Prostate gland (tissue), 2 donors: ENCODE measurements at places on chromosomes 7 and 10. TPM values are rescaled to one million over a fixed set of nuclear protein-coding genes. Genes with fewer than 3 reads are reported as not detected.

NPY gene
- total RNA-seq = 2,513 TPM

HTR7 gene
- 0.77 TPM for total RNA-seq

MXI1 gene
- 83.3 TPM for total RNA-seq

CC2D2B gene
- 2.6 TPM for total RNA-seq

MYO1G gene
- total RNA-seq = 1.9 TPM

PHTF2 gene
- 17.3 TPM for total RNA-seq

ATP5MK gene
- total RNA-seq = 206 TPM

FBXO24 gene
- 2.3 TPM for total RNA-seq

- no peak for DNase-seq
- H3K27ac ChIP-seq = no peak overlapping the region
- no peaks in the 10 kb centered on the region for H3K4me1 ChIP-seq
- H3K27me3 ChIP-seq = no peaks in the 10 kb centered on the region
- H3K4me3 ChIP-seq = no peak overlapping the region
- no peaks in the 10 kb centered on the region for H3K36me3 ChIP-seq
Measured at GRCh38 chr7:107641676-107642075, 19.0 kb upstream of the SLC26A4 start.

DNA sequence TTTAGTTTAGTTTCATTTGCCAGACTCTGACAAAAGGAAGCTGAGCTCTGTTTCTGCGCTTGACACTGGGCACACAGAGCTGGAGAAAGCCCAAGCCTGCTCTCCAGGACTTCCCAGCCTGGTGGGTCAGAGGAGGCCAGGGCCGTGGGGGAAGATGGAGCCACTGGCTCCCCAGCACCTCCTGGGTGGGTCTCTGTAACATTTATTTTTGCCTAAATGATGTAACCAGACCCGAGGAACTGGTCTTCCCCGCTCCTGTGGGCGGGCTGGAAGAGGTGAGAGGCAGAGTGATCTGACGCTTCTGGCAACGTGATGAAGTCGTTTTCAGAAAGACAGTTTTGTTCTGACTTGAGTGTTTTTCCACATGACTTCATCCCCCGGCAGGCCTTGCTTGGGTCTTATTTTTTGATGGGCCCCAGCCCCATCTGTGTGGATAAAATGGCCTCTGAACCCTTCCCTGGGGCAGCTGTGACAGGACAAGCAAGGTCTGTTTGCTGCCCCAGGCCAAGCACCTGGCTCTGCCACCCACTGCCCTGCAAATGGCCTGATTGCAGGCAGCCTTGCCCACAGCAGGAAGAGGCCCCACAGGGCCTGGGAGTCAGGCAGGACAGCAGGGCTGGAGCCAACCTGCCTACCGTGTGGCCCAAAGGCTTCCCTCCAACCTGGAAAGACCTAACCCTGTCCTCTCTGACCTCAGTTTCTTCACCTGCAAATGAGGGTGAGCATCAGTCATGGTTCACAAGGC, 304.9 kb upstream of the ZMIZ1 start:
- H3K4me1 ChIP-seq = peaks cover 3% of the 10 kb centered on the region
- no peaks in the 10 kb centered on the region for H3K27me3 ChIP-seq
- no peaks in the 10 kb centered on the region for H3K36me3 ChIP-seq
- no peak for DNase-seq
- H3K4me3 ChIP-seq = no peak overlapping the region

DNA sequence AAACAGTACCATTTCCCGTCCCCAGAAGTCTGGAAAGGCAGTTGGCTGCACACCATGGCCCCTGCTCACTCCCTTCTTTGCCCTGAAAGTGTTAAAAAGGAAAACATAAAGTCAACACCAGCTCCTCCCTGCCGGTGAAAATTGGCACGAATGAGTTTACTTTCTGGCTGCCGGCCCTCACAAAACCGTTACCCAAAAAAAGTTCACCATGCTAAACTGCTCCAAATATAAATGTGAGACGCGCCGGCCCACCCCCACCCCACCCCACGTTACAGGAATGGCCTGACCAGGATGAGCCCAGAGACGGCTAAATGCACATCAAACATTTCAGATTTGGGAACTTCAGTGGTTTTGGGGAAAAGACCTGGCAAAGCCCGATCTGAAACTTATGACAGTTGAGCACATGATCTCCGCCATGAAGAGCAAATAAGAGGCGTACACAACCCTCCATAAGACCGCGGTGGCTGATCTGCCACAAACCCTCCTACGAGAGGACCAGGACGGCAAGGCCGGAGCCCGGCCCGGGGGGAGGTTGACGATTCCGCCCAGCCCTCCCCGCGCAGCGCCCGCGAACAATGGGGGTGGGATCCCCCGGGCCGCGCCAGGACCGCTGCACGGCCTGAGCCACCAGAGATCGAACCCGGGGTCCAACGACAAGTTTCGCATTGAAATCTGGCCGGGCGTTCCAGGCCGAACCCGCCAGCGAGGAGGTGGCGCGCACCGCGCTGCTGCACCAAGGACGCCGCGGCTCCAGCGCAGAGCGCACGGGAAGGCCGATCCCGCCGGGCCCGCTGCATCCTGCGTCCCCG, 952 bp downstream of the DIP2C start:
- peak; percentile 41 for DNase-seq
- H3K4me1 ChIP-seq = no peaks in the 10 kb centered on the region
- peak overlapping the region; percentile 68 for H3K4me3 ChIP-seq
- peak overlapping the region; percentile 84 for H3K27ac ChIP-seq
- no peaks in the 10 kb centered on the region for H3K36me3 ChIP-seq
- H3K27me3 ChIP-seq = no peaks in the 10 kb centered on the region

GRCh38 chr7:105297309-105297708, 91.4 kb downstream of the SRPK2 start:
- no peak overlapping the region for H3K4me3 ChIP-seq
- no peak overlapping the region for H3K27ac ChIP-seq
- H3K36me3 ChIP-seq = no peaks in the 10 kb centered on the region
- H3K27me3 ChIP-seq = no peaks in the 10 kb centered on the region
- H3K4me1 ChIP-seq = no peaks in the 10 kb centered on the region

DNA sequence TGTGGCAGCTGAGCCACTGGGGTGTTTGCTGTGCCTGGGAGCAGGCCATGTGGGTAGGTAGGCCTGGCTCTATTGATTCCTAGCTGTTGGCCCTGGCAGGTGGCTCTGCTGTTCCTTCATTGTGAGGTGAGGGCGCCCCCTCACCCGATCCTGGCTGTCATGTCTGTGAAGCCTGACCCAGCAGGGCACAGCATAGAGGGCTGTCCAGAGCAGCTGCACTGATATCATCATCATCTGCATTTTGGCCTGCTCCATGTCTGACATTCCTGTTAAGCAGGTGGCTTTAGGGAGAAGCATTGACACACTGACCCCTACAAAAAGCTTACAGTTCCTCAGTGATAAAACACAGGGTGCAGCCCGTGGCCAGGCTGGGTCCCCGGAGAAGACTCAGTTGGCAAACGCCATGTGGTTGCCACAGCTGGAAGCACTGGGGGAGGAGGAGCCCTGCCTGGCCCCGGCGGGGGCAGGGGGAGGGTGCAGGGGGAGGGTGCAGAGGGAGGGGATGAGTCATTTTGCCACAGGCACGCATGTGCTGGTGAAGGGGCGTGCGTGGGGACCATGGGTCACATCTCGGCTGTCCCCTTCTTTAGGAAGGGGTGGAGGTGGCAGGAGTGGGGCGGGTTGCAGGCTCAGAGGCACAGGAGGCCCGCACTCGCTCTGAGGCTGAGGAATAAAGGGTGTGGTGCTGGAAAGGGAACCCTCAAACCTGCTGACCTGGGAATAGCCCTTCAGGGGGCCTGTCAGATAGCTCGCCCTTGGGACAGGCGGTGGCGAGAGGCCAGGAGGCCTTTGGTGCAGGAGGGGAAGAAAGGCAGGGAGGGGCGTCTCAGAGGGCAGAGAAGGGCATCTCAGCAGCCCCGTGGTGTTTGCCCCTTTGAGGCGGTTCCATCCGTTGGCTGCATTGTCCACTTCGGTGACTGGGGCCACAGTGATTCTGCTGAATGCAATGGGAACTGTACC, 31.6 kb downstream of the IKZF1 start:
- no peaks in the 10 kb centered on the region for H3K36me3 ChIP-seq
- no peak overlapping the region for H3K27ac ChIP-seq
- H3K4me3 ChIP-seq = no peak overlapping the region
- H3K27me3 ChIP-seq = no peaks in the 10 kb centered on the region
- DNase-seq = no peak

GRCh38 chr10:3806603-3807002, 21.6 kb upstream of the KLF6 start:
- H3K4me1 ChIP-seq = peaks cover 2% of the 10 kb centered on the region
- no peak for DNase-seq
- H3K27me3 ChIP-seq = no peaks in the 10 kb centered on the region
- H3K36me3 ChIP-seq = no peaks in the 10 kb centered on the region
- H3K27ac ChIP-seq = no peak overlapping the region

- H3K27ac ChIP-seq = no peak overlapping the region
- no peak overlapping the region for H3K4me3 ChIP-seq
- H3K36me3 ChIP-seq = no peaks in the 10 kb centered on the region
- no peaks in the 10 kb centered on the region for H3K27me3 ChIP-seq
- no peak for DNase-seq
- H3K4me1 ChIP-seq = no peaks in the 10 kb centered on the region
Measured at GRCh38 chr10:3487228-3487627, 297.8 kb downstream of the KLF6 start.

DNA sequence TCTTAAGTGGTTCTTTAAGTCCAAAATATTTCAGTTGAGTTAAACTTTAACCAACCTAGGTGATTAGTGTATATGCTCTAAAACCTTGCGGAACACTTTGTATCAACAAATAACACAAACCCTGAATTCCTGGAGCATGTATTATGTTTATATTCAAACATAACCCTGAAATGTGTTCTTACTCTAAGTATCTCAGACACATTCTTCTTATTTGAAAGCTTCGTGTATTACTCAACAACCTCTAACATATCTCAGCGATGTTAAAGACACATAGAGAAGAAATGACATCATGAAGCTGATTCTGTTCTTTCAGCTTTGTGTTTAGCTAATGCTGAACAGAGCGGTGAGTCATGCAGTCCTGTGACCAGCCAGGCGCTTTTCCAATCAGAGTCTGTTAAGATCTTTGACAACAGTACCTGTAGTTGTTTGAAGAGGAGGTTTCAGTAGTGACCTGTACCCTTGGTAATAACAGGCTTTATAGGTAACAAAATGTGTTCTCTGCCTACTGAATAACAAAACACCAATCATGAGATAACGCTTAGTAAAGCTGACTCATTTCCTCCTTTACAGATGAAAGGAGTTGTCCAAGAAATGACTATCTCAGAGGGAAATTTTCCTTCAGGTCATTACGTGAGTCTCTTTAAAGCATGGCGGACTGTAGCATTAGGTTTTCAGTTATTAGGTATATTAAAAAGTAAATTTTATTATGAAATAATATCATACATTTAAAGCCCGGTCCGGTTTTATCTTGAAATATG, 67.3 kb upstream of the KLF6 start:
- H3K4me1 ChIP-seq = peaks cover 9% of the 10 kb centered on the region
- H3K27ac ChIP-seq = peak overlapping the region; percentile 86
- H3K36me3 ChIP-seq = no peaks in the 10 kb centered on the region
- no peaks in the 10 kb centered on the region for H3K27me3 ChIP-seq
- DNase-seq = peak; percentile 97
- H3K4me3 ChIP-seq = no peak overlapping the region

DNA sequence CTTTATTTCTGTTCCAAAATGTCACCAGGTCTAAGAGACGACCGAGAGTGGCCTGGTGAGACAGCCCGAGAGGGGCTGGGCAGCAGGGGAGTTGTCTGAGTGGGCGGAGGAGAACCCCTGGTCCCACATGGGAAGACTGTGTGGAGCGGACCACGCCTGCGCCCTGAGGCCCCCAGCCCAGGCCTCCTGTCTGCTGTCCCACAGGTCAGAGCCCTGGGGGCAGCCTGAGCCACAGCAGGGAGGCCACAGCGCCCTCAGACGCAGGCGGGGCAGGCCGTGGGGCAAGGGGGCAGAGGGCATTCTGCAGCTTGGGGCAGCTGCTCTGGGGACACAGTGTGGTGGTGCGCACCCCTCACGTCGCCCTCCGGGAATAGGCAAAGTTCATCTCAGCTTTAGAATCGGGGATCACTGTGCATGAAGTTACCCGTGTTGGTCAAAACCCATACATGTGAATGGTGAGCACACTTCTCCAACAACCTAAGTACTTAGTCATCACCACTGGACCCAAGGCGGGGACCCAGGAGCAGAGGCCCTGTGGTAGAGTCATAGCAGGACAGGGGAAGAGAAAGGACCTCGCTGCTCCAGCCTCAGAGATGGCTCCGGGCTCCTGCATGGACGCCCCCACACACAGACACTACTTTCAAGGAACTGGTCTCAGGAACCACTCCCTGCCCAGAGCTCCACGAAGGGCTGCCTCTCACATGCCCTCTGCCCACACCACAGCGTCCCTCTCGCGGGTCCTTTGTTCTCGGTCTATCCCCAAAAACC, 214.7 kb downstream of the ELFN1 start:
- no peak for DNase-seq
- H3K27me3 ChIP-seq = no peaks in the 10 kb centered on the region
- H3K36me3 ChIP-seq = no peaks in the 10 kb centered on the region
- no peak overlapping the region for H3K27ac ChIP-seq

GRCh38 chr10:103652599-103653281, 159.2 kb downstream of the NEURL1 start:
- no peaks in the 10 kb centered on the region for H3K27me3 ChIP-seq
- no peak overlapping the region for H3K4me3 ChIP-seq
- H3K27ac ChIP-seq = no peak overlapping the region
- peaks cover 7% of the 10 kb centered on the region for H3K4me1 ChIP-seq
- H3K36me3 ChIP-seq = no peaks in the 10 kb centered on the region

- H3K36me3 ChIP-seq = no peaks in the 10 kb centered on the region
- H3K4me3 ChIP-seq = no peak overlapping the region
- peak overlapping the region; percentile 49 for H3K27ac ChIP-seq
Measured at GRCh38 chr7:80611779-80612178, 26.7 kb upstream of the CD36 start.

DNA sequence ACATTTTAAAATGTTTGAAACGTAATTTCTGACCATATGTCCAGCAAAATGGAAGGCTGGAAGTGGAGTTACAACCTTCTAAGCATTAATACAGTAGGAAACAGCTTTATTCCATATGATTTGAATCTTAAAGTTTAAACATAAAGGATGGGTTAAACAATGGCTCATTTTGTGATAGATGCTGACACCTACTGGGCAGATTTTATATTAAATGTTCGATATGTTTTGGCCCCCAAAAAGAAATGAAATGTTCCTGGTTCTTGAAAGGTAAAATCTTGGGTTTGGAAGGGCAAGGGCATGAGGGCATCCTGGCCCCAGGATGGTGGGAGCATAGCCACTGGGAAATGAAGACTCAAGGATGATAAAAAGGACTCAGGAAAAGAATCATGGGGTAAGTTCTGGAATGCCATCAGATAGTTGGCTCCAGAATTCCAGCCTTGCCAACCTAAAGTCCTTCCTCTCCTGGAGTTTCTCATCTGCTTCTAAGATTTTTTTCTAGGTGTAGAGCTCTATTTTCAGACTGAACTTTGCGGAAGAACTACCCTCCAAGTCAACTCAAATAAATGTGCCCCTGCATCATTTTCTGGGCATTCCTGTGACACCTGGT, 34.6 kb upstream of the SLC35G1 start:
- no peak overlapping the region for H3K4me3 ChIP-seq
- H3K36me3 ChIP-seq = no peaks in the 10 kb centered on the region
- no peak overlapping the region for H3K27ac ChIP-seq
- no peaks in the 10 kb centered on the region for H3K27me3 ChIP-seq
- DNase-seq = no peak

- DNase-seq = no peak
Measured at GRCh38 chr10:4683838-4684237, 142.2 kb upstream of the AKR1E2 start.
